Activated CD8-positive, alpha-beta memory T cell treated with anti-CD3 and anti-CD28 coated beads for 4 hours (primary cell): ENCODE measurements at places on chromosomes 7 and 10.

GRCh38 chr7:117775801-117776200 lies 97.4 kb downstream of the CTTNBP2 start:
- no peak for DNase-seq

DNA sequence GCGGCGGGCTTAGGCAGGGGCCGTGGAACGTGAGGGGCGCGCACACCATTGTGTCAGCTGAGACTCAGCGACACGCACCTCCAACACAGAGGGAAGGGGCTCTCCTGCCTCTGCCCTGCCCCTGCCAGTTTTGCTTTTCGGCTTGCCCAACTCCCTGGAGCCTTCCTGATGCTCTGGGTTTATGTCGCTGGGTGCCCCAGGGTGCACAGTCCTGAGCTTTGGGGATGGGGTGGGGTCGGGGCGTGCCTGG lies 13.3 kb downstream of the TMEM120A start:
- no peak for DNase-seq

DNA sequence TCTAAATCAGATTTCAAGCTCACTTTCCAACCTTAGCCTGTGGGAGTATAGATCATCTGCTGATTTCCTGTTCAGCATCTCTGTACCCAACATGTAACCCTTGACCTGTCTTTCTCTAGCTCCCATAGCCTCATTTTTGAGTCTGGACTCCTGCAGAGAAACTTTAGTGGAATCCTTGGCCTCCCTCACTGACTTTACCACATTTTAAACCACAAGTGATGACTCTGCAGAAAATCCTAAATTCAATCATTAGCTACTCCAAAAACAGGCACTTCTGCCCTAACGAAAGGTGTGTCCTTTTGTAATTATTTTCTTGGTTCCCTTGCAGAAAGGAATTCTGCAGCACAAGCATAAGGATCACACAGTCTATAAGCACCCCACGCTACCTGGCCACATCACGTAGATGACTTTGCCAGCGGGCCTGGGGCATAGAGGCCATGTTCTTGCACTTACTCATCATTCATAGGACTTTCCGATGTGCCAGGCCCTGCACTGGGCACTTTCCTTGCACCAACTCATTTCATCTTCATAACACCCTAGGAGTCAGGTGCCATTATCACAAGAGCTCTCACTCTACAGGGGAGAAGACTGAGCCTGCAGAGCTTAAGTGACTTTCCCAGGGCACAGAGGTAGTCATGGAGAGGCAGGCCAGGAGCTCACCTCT lies 57.2 kb upstream of the OPALIN start:
- no peak for DNase-seq

- no peak for DNase-seq
Measured at GRCh38 chr7:12244129-12244528, 33.0 kb downstream of the TMEM106B start.

DNA sequence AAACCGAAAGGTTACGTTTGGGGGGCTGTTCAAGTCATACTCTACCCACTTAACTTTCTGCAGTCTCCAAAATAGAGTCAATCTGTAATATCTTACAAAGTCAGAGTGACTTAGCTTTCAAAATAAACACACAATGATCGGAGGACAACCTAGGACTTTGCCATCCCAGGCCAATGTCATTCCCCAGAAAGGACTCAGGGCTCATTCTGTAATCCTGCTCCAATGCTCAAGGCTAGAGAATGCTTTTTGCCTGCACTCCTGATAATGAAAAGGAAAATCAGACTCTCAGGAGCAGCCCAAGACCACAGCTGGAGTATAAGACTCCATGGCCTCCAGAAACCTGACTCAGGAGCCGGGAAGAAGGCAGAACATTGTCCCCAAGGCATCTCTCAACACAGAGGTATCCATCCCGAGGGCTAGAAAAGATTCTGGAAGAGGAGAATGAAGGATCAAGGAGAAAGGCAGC lies 28.5 kb upstream of the ASCC1 start:
- DNase-seq: no peak

DNA sequence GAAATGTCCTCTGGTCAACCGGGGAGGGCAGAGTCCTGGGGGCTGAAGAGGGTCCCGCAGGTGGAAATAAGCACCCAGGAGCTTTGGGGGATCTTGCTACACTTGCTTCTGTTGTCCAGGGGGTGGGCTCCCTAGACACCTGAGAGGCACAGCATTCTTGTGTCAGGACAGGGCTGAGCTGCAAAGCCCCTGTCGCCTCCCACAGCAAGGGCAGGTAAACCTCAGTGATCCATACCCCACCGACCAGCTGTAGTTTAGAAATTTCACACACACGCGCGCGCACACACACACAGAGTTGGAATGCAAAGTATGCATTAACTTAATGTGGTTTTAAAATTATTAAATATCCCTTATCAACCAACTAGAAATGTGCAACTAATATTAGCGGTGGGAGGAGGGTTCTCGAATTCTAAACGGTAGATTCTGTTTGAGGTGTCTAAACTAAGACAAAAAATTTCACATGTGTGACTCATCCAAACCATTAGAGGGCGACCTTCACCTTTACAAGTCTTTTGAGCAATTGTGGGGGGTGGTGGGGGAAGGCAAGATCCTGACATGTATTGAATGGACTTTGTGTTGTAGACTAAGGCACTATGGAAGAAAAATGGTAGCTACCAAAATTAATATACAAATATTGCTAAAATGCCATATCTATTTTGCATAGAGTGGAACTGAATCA lies 34.3 kb upstream of the PTF1A start:
- DNase-seq: no peak

DNA sequence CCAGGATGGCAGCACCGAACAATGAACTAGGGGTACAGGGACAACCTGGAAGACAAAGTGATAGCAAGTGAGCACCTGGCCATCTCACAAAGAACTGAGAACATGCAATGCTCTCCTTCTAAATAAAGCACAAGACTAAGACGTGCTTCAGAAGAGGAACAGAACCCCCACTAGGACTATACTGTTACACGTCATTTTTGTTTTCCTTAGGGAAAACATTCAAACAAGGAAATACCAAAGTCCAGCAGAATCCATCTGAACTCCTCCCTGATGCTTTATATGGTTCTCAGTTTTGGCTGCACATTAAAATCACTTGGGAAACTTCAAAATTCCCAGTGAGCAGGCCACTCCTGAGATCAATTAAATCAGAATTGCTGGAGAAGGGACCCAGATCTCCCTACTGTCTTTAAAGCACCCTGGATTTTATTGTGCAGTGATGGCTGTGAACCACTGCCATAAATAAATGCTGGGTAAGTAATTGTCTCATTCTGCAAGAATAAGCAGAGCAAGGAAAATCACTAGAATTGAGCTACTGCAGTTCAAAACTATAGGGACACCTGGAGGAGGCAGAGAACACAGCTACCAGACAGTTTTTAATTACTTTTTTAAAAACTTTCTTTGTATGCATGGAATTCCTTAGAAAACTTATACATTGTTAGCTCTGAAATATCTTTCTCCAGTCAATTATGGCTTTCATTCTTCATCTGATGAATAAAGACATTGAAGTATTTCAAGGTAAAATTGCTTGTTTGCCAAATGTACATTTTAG lies 866.5 kb upstream of the GHITM start:
- no peak for DNase-seq

DNA sequence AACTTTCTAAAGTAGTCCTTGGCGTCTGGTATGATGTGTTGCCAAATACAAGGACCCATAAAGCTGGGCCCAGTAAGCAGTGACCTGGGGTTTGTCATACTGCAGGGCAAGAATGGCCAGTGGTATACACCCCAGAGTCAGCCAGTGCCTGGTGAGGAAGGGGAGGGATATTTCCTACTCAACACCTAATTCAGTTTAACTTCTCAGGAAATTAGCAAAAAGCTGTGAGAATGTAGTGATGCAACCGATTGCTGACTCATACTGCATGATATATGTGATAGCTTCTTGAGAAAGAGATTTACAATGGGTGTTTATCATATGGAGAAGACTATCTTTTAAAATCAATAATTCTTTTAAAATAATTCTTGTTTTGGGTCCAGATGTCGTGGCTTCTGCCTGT lies 889.3 kb upstream of the CELF2 start:
- no peak for DNase-seq

DNA sequence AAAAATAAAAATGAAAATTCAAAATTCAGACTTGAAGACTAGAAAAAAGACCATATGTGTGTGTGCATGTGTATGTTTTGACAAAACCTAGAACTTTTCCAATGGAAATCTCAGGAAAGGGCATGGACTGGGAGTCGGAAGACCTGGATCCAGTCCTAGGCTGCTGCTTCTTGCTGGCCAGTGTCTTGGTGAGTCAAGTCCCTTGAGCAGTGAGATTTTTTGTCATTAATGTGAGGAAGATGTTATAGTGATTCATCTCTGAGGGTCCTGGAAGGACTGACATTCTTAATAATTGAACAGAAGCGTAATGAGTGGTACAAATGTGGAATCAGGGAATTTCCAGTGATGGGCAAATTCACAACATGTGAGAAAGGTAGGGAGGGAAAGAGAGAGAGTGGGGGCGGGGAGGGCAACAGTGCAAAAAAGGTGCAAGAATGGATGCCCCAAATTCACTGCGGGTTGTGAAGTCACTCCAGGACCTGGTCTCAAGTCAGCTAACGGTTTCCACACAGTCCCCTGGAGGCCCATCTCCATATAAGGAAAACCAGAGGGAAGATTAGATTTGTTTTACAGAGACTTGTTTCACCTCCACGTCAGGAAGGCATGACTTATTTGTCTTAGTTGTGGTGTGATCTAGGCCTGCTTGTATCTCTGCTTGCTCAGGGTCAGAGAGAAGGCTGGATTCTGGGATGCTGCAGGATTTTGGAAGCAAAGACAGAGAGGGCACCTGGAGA lies 201.7 kb downstream of the BUB3 start:
- no peak for DNase-seq

DNA sequence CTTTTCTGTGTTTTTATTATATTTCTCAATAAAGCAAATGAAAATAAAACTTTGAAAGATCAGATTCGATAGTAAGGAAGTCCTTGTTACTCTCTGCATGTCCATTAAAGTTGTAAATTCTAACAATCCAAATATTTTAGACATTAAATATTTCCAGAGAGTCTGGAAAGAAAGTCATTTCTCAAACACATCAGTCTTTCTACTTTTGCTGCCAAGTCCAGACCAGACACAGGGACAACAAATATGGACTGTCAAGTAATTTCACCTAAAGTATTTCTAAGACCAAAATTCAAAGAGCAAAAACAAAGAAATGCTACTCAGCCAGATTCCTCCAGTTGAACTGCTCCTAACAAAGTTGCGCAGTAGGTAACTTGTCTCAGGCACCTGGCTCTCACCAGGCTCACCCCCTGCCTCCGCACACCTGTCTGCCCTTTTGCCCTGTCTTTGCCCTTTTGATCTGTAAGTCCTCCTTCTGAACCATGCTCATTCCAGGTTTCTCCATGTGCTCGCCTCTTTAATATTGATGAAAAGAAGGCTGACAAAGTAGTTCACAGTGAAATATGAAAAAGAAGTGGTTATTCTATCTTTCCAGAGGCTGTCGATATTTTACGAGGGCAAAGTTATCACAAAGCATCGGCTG lies 300.5 kb downstream of the C7orf25 start:
- DNase-seq: no peak

GRCh38 chr10:132796846-132797245 lies 10.9 kb upstream of the NKX6-2 start:
- no peak for DNase-seq

DNA sequence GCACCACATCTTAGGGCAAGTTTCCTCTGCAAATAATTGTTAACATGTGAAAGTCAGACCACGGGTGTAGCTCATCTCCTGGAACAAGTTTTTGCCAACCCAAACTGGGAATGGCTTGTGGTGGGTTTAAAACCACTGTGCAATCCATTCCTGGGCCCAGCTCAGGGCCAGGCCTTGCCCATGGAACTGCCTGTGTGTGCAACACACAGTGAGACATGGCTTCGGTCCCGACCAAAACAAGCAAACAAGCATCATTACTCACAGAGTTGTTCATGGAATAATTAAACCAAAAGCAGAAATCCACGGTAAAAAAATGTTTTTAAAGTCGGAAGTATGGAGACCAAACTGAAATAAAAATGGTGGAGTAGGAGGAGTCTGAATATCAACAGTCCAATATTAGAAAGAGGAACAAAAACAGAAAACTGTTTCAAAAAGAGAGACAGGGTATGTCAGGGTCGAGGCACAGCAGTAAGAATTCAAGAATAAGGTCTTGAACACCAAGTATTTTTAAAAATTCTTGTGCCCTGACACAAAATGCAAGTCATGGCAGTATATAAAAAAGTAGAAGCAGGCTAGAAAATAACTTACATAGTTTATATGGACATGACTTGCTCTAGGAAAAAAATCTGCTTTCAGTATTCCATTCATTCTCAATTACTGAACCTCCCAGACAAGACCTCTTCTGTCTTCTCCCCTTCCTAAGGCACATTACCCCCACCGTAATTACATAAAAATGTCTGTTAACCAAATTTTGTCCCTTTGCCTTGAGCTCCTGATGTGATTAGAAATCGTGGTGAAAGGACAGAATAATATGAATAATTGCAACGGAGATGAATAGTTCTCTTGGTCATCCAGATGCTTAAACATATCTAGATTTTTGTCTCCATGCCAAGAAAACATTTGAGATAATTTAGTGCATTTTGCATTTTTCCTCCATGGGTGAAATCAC lies 88.4 kb downstream of the FAS start:
- DNase-seq: no peak

- DNase-seq: no peak
Measured at GRCh38 chr10:119517235-119518141, 25.0 kb downstream of the RGS10 start.

GRCh38 chr10:24034571-24034970 lies 174.4 kb upstream of the KIAA1217 start:
- no peak for DNase-seq

- DNase-seq: no peak
Measured at GRCh38 chr7:124667312-124668153, 98.1 kb downstream of the GPR37 start.

- no peak for DNase-seq
Measured at GRCh38 chr7:147438216-147438615, 1152.3 kb upstream of the C7orf33 start.

DNA sequence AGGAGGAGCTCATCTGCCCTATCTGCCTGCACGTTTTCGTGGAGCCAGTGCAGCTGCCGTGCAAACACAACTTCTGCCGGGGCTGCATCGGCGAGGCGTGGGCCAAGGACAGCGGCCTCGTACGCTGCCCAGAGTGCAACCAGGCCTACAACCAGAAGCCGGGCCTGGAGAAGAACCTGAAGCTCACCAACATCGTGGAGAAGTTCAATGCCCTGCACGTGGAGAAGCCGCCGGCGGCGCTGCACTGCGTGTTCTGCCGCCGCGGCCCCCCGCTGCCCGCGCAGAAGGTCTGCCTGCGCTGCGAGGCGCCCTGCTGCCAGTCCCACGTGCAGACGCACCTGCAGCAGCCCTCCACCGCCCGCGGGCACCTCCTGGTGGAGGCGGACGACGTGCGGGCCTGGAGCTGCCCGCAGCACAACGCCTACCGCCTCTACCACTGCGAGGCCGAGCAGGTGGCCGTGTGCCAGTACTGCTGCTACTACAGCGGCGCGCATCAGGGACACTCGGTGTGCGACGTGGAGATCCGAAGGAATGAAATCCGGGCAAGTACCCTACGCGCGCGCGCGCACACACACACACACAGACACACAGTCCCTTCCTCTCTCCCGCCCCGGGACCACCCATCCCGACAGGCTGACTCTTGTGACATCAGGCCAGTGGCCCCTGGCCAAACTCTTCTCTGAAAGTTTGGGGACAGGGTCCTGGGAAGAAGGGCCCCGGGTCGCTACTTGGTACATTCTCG lies 538 bp downstream of the TRIM8 start:
- peak; percentile 54 for DNase-seq

GRCh38 chr7:50751146-50751545 lies 31.6 kb downstream of the GRB10 start:
- no peak for DNase-seq
